Non-pigmented ciliary epithelial cell (primary cell): ENCODE measurements at places on chromosomes 12 and 14.

GRCh38 chr12:109671502-109671901 is 42.1 kb upstream of the FAM222A start:
- DNase-seq = no peak

DNA sequence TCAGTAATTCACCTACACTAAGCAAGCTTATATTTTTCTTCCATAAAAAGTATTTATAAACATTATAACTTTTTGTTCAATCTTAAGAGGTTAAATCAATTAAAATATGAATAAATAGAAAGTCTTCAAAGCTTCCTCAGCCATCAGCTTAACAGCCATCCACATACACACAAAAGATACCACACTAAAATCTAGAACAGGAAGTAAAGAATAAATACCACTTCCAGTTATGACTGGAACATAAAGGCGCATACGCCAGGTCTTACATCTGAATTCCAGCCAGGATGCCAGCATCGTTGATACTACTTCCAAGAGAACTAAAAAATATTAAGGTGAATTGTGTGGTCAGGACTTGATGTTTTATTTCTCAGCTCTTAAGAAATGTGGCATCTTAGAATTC is 17.0 kb downstream of the SIX1 start:
- DNase-seq = no peak

- DNase-seq = no peak
These were observed 61.7 kb downstream of the DGLUCY start for GRCh38 chr14:91175291-91176201.

DNA sequence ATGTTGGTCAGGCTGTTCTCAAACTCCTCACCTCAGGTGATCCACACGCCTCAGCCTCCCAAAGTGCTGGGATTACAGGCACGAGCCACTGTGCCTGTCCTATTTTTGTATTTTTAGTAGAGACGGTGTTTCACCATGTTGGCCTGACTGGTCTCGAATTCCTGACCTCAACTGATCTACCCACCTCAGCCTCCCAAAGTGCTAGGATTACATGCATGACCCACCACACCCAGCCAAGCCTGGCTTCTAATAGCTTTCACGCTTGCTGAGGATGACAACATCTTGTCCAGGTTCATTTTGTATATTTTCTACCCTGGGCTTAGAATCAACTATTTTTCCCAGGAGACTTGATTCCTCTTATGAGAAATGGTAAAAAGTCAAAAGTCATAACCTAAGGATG is 64.7 kb downstream of the WASHC3 start:
- DNase-seq = no peak

- DNase-seq = no peak
These were observed 1.6 kb downstream of the AMN1 start for GRCh38 chr12:31727192-31727591.

- DNase-seq = no peak
These were observed 172.2 kb upstream of the ATP2B1 start for GRCh38 chr12:89880690-89881350.

DNA sequence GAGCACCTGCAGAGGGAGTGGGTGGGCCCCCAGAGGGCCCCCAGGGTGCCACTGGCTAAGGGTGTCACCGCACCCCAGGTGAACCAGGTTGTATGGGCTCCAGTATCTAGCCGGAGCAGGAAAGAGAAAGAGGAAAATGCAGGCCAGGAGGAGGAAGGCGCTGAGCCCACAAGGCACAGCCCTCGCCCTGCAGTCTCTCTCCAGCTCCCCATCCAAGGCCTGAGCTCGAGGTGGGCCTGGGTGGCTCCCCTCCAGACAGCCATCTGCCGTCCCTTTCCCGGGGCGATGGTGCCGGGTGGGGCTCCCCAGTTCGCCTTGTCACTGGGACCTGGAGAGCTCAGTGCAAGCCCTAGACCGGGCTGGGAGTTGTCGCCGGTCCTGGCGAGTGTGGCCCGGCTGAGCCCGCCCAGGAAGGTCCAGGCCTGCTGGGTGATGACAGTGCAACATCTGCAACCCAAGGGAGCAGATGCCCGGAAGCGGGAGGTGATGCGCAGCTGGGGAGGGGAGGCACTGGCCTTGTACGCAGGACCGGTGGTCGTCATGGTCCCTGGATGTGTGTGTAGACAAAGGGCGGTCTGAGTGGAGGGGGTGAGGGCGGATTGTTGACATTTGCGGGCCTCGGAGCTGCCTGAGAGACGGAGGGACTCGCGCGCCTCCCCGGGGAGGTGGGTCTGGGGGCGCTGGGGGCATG is 716 bp downstream of the TMEM179 start:
- no peak for DNase-seq

GRCh38 chr14:53938136-53938837 is 18.3 kb downstream of the BMP4 start:
- DNase-seq = no peak

- no peak for DNase-seq
These were observed 14.4 kb downstream of the TTLL5 start for GRCh38 chr14:75675265-75675960.

DNA sequence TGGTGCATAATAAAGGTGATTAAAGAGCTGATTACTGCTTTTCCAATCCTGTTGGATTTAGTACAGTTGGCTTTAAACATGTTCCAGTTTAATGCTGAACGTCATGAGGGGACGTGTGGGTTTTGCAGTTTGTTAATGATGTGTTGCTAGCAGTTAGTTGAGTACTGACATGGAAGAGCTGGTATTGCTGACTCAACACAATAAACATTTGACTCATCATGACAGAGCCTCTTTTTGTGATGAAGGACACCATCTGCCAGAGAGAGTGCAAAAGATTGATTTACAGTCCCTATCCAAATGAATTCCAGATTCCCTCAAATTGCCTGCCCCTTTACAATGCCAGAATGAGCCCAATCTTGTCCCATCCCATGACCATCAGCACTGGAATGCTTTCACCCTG is 346.2 kb upstream of the PRICKLE1 start:
- DNase-seq = no peak

GRCh38 chr12:66684222-66684621 is 5.3 kb upstream of the GRIP1 start:
- no peak for DNase-seq

DNA sequence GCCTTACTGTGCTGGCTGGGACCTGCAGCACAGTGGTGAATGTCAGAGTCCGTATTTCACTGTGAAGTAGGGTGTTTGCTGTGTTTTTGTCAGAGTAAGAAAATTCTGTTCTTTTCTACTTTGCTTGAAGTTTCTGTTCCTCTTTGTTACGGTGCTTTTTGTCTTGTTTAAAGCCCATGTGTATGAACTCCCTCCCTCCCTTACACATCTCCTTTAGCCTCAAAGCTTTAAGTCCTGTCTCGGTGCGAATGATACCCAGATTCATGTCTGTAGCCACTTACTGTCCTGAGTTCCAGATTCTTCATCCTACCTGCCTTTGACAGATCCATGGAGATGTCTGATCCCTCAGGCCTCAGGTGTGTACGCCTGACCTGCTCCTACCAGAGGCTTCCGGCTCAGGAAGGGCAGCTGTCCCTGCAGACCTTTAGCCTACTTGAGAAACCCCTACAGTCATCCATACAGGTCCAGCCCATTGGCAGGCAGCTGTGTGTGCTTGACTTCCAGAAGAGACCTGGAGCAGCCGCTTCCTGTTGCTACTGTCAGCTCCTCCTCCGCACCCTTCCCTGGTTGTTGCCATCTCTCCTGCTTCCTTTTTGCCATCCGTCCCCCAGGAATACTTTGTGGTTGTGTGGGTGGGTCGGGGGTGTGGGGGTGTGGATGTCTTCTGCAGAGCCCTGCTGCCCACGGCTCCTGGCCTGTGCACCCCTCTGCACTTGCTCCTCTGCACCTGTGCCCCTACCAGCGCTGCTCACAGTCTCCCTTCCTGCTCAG is 72.9 kb downstream of the DDX51 start:
- DNase-seq = no peak
